CD4-positive, alpha-beta T cell treated with Interleukin-15 for 4 hours (primary cell): ENCODE measurements at places on chromosomes 1 and 21.

DNA sequence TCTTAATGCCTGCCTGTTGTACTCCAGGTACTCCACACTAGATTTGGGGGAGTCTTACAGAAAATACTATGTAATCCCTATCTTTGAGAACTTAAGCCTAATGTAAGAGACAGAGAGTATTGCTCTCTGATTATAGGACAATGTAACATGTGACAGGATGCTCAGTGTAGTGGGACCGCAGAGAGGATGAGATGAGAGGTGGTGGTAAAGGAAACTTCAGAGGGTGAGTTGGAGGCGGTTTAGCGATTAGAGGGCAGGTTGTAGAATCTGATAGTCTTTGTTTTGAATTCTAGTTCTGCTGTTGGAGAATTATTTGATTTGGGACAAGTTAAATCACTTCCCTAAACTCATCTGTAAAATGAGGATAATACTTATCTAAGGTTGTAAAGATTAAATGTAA lies 5.4 kb downstream of the SOAT1 start:
- peak; percentile 54 for DNase-seq

DNA sequence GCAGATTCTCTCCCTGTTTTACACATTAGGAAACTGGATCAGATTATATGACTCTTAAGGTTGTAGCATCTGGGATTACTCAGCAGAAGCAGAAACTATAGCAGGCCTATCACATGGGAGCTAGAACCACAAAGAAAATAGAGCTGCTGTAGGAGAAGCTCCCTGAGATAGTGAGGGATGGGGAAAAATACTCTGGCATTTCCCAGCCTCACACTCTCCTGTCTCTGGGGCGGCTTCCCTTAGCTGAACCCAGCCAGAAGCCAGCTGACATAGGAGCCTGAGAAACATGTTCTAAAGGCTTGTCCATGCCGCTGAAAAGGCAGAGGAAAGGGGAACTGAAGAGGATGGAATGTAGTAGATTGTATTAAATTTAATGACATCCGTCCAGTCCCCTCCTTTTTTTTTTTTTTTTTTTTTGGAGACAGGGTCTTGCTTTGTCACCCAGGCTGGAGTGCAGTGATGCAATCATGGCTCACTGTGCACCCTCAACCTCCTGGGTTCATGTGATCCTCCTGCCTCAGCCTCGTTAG lies 76.8 kb upstream of the DNAJC6 start:
- DNase-seq: no peak

GRCh38 chr1:199113265-199113869 lies 474.5 kb downstream of the PTPRC start:
- peak; percentile 65 for DNase-seq

DNA sequence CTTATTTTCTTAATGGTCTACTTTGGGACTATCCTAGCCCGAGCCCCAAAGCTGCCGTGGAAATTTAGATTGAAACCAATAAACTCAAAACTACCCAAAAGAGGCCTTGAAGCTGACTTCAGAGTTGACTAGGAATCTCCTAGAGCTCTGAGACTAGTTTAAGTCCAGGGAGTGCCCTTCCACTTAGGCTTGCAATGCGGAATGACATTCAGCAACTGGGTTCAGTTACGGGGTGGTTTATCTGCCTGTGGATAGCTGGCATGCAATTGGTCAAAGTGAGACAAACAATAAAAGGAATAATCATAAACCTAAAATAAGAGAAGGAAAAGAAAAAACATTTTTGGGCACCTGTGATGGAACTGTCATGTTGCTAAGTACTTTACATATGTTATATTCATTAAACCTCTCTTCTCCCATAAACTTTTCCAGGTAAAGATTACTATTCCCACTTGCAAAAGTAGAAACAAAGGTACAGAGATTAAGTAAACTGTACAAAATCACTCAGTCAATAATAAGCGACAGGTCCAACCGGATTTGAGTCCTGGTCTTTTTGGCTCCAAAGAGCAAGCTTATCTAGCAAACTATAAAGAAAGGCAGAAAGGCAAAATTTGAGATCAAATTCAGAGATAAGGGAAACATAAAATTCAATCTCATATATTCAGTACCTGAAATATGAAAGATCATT lies 56.5 kb downstream of the GPATCH2 start:
- DNase-seq: no peak

GRCh38 chr1:32099426-32099825 lies 8.4 kb upstream of the KPNA6 start:
- DNase-seq: no peak

- no peak for DNase-seq
These were observed 60.2 kb downstream of the TBCE start for GRCh38 chr1:235427447-235427846.

GRCh38 chr1:167373398-167373797 lies 144.9 kb downstream of the CD247 start:
- DNase-seq: no peak

DNA sequence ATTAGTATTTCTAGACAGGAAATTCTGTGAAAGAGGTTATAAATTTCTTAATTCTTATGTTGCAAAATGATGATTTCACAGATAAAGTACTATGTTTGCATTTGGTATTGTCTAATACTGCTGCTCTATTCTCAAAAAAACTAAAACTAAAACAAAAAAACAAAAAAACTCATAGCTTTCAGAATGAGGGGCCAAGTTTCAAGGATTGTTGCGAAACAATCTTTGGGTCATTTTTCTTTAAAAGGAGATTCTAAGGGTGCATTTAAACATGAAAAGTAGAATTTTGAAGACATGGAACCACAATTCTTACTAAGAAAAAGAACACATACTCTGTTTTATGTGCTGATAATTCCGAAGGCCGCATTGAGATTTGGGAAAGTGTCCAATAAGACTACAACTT lies 645.1 kb downstream of the ADGRL2 start:
- no peak for DNase-seq

- no peak for DNase-seq
These were observed 13.8 kb downstream of the LRRC39 start for GRCh38 chr1:100164216-100164615.
